Activated CD8-positive, alpha-beta memory T cell treated with anti-CD3 and anti-CD28 coated beads, Interleukin-2, amount 50 U/mL, for 4 hours (primary cell): ENCODE measurements at places on chromosomes 5 and 9.

- no peak for DNase-seq
These were observed 242.6 kb downstream of the AUH start for GRCh38 chr9:91119142-91119541.

- DNase-seq = no peak
These were observed 7.0 kb upstream of the IL3 start for GRCh38 chr5:132053483-132053882.

GRCh38 chr5:127549551-127549950, 32.1 kb downstream of the PRRC1 start:
- DNase-seq = no peak

- DNase-seq = no peak
These were observed 2.0 kb upstream of the DBH start for GRCh38 chr9:133634081-133634691.

GRCh38 chr9:107276966-107277710, 5.9 kb upstream of the RAD23B start:
- DNase-seq = no peak

GRCh38 chr9:131402073-131402472, 8.2 kb downstream of the PRRC2B start:
- no peak for DNase-seq

- DNase-seq = no peak
These were observed 57.9 kb upstream of the SIMC1 start for GRCh38 chr5:176180339-176180738.

DNA sequence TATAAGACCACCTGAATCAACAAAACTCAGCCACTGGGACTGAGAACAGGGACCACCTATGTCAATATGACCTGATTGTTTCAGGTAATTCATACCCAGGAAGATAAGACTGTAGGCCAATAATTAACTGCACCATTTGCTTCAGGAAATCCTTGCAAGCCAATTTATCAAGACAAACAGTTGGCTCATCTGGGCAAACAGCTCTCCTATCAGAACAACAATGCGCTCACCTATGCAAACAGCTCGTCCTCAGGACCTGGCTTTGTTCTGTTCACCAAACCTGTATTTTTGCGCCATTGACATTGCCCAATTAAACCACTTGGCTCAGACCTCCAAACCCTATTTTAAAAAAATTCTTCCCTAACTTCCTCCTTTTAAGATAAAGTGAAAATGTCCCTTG, 92.3 kb upstream of the MARCHF11 start:
- no peak for DNase-seq

GRCh38 chr9:94153905-94154304, 69.6 kb downstream of the PTPDC1 start:
- DNase-seq = no peak

GRCh38 chr9:80359941-80360881, 788.4 kb downstream of the TLE4 start:
- no peak for DNase-seq

- peak; percentile 60 for DNase-seq
These were observed 602 bp downstream of the CCNI2 start for GRCh38 chr5:132747616-132748440.

DNA sequence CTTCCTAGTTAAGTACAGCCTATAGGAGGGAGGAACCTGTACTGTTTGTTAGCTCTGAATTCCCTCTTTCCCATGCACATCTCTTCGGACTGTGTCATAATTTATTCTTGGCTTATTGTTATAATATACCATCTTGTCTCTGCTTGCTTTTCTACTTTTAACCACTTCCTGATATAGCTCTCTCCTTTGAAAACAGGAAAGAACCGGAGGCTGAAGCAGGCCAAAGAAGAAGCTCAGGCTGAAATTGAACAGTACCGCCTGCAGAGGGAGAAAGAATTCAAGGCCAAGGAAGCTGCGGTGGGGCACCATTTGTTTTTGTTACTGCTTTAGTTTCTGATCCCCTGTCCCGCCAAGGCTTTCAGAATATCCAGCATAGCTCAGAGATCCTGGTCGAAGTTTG, 4.8 kb downstream of the ATP6V1G1 start:
- DNase-seq = peak; percentile 33

- DNase-seq = no peak
These were observed 173.0 kb upstream of the FBXL7 start for GRCh38 chr5:15326932-15327331.

GRCh38 chr5:72347801-72348308, 27.7 kb downstream of the PTCD2 start:
- no peak for DNase-seq
